ENCODE measurements at places on chromosomes 5 and 9.

DNA sequence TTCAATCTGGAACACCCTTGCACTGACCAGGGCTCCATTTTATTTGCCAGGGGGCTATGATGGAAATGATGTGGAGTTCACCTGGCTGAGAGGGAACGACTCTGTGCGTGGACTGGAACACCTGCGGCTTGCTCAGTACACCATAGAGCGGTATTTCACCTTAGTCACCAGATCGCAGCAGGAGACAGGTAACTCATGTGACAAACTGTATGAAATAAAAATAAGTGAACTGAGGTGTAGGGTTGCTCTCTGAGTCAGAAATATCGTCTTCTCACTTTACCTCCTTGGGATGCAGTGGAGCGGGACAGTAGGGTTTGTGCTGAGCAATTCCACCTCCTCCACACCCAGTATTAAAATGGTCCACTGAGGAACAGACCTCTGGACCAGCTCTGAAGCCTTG, 22.1 kb downstream of the GABRP start:
- no peak for DNase-seq

DNA sequence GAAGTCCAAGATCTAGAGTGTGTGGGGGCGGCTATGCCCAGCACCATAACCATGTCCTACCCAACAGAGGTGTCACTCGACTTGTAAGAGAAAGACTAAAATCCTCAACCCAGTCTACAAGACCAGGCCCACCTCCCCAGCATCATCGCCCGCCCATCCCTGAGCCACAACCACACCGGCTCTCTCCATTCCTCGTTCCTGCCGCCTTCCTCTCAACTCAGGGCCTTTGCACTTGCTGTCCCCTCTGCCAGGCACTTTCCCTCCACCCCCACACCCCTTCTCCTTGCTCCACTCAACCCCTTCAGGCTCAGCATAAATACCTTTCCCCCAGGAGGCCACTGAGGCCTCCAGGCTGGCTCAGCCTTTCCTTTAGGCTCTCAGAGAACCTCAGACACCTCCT, 69.3 kb downstream of the PAX5 start:
- no peak for DNase-seq

GRCh38 chr5:41817625-41818301, 52.5 kb downstream of the OXCT1 start:
- no peak for DNase-seq

GRCh38 chr9:136995772-136996311, 526 bp downstream of the CLIC3 start:
- DNase-seq, result no peak

DNA sequence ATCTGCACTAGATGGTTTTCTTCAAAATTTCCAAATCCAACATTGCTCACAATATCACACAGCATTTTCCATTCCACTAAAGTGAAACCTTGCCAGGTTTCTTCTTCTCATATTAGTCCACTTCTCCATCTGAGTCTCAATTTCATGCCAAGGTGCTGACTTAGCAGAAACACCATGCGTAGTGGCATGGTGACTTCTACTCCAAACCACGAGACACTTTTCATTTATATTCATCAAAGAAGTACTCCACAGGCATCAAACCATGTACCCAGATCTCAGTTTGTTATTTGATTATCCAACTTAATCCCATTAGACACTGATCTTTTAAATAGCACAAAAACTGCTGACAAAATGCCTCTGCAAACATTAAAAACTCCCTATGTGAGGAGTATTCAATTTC, 233.4 kb upstream of the ITGA1 start:
- no peak for DNase-seq

- no peak for DNase-seq
These were observed 122.1 kb upstream of the SMIM23 start for GRCh38 chr5:171663311-171664085.

GRCh38 chr5:31941151-31941755, 232.9 kb downstream of the GOLPH3 start:
- DNase-seq, result no peak

DNA sequence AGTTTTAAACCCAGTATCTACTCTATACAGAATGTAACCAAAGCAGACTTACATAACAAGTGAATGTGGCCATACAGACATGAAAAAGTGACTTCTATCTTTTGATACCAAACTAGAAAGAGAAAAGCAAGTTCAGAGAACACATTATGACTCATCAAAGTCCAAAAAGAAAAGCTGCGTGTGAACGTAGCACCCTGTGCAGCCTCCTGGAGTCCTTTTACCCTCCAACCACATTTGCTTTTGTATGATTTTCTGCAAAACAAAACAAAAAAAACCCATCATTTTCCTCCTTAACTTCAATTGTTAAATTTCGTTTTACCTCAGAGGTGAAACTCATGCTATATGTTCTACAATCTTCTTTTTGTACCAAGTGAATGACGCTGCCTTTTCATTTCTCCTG, 2.8 kb upstream of the SMARCA2 start:
- no peak for DNase-seq

DNA sequence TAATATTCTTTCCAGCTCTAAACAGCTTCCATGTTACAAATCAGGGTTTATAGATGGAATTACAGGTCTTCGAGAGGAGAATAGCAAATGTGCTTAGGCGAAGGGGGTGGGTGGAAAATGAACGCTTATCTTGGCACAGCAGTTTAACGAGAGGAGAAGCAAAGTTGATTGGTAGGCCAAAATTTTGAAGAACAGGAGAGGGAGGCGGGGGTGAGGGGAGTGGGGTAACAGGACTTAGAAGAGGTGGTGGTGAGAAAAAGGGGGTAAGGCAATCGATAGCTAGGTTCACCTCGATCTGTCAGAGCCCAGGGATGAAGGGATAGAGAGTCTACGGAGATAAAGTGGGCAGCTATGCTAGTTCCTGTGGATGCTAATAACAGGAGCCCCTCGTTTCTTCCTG, 764 bp downstream of the ANKRA2 start:
- DNase-seq, result no peak

- no peak for DNase-seq
These were observed 205.0 kb downstream of the DNAH5 start for GRCh38 chr5:13739479-13739878.

- DNase-seq, result no peak
These were observed 136.6 kb upstream of the OTULINL start for GRCh38 chr5:14445013-14445412.

DNA sequence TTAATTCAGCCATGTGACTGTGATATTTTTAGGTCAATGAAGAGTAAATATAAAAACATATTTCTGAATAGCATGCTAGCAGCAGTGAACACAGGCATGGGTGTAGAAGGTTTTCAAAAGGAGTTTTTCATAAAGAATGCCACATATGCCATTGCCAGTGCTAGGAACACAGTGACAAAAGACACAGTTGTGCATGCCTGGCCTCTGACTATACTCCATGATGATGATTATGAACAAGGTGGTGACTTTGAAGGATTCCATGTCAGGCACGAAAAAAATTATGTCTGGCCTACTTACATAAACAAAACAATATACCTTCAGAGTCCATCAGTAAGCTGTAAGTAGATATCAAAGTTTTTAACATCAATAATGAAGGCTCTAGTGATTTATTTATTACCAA, 438.7 kb downstream of the TLE1 start:
- no peak for DNase-seq

- DNase-seq, result no peak
These were observed 6.8 kb downstream of the SYK start for GRCh38 chr9:90808398-90808797.

DNA sequence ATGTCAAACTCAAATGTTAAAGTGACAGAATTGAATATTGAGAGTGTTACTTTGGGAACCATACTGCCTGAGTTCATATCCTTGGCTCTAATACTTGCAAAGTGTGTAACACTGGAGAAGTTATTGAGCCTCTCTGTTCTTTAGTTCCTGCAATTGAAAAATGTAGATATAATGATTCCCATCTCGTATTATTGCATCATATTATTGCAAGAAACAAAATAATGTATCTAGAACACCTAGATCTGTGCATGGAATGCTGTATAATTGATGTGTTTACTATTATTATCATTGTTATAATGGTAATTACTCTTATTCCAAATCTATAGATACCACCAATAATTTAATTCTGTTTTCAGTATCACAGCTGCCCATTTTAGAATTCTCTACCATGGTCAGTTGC, 310.3 kb downstream of the GABRG2 start:
- no peak for DNase-seq

DNA sequence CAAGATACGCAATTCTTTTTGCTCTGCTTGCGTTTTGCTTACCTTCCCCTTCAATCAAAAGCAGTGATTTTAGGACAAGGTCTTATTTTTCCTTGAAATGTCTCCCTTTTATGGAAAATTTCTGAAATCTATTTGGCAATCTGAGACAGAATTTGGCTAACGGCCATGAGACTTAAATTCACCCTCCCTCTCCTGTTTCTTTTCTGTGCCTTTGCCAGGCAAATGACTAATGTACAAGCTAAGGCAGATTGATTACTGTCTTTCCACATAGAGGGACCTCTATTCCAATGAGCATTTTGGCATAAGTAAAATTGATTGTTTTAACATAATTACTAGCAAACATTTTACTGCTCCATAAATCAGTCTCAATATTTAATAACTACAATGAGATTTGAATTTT, 31.7 kb downstream of the FAM81B start:
- no peak for DNase-seq

GRCh38 chr9:121855476-121855875, 204.0 kb downstream of the DAB2IP start:
- DNase-seq, result no peak

DNA sequence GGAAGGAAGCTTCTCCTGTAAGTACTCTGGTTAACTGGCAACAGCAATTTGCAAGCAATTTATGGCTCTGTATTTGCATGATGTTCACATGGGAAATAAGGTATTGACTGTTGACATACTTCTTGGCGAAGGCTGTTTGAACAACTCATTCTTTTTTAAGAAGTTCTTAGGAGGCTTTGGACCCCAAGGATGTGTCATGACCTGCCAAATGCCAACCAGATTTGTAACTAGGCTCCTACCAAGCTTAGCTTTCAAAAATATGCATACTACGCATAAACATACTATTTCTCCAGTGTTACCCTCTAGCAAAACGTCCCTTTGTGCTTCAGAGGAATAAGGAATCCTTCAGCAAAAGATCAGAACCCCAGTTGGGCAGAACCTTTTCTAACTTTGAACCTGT, 165.2 kb upstream of the MSX2 start:
- DNase-seq, result no peak

DNA sequence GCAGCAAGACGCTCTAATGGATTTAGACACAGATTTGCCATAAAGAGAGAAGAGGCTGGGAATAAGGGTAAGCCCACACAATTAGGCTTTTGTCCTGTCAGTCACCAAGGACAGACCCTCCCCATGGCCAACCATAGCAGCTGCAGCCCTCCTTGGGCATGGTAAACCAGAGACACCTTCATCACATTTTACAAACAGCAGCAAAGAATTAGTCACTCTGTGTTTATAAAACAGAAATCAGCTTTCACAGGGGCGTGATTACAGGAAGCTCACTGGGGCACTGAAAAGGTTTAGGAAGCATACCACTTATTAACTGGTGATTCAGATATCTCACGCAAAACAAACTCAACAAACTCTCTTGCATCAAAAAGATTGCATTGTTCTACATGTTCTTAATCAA, 37.3 kb upstream of the ZNF622 start:
- DNase-seq, result no peak

DNA sequence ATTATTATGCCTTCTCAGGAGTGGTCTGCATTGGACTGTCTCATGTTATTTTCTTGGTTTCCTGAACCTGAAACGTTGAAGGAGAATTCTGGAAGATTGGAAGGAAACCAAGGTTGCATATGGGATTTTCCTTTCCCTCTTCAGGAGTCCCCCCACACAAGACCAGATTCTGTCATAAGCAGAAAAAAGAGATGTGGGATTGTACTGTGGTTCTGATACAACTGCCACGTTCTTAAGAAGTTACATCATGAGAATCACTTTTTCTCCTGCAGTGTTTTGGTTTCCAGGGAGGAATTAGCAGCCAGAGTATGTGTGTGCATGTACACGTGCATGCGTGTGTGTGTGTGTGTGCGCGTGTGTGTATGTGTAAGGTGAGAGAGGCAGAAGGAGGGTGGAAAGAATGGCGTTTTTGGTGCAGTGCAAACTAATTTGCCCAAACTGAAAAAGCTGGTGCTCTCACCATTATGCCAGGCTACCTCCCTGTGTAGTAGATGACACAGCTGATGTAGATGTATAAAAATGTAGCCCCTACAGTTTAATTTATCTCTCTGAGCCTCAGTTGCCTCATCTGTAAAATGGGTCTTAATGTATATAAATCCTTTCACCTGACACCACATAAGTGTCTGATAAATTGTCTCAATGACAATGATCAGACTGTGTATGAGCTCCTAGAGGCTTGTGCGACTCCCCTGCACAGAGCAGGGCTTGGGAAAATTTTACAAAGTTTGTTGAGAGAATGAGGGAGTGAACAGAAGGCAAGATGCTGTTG, 38.6 kb downstream of the RALGPS1 start:
- no peak for DNase-seq

GRCh38 chr9:110984890-110985437, 53.3 kb downstream of the LPAR1 start:
- DNase-seq, result no peak

DNA sequence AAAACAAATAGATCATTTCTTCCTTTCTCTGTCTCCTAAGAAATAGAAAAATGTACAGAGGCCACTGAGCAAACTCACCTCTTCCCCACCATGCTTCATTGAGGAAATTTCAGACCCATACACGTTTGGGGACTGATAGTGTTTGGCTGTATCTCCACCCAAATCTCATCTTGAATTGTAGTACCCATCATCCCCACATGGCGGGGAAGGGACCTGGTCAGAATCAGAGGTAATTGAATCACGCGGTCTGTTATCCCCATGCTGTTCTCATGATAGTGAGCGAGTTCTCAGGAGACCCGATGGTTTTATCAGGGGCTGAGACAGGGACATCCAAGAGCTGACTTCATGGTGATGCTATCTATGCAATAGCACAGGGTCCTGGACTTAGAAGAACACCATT, 1655.8 kb downstream of the MAT2B start:
- no peak for DNase-seq

DNA sequence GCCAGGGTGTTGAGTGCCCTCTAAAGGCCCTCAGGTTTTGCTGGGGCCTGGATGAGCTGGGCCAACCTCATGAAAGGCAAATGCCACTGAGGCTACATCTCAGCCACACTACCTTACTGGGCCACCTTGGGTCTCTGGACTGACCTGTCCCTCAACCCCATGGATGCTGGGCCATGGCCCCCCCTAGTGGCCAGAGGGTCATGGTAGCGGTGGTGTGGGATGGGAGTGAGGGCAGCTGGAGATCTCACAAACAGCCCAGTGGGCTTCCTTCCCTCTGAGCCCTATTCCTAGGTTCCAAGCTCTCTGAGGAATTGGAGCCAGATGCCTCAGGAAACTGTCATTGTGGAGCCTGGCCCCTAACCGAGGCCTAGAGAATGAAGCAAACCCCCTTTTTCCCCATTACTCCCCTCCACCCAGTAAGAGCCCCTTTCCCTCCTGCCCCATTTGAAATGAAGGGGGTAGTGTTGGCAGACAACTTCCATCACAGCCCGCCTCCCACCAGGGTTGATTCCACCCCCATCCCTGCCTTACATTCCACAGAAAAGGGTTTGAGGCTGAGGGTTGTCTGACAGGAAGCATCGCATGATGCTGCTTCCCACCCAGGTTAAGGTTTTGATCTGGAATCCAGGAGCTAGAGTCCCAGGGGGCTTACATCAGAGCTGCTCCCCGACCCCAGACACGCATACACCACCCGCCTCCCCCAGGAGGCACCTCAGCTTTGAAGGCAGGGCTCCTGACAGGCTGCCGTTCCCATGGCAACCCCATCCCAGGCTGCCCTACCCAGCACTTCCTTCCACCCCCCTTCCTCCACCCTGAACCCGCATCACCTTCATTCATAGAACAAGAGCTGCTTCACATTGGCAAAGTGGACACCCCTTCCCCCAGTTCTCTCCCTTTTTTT, 63.9 kb downstream of the PCDH1 start:
- DNase-seq, result no peak

- DNase-seq, result no peak
These were observed 222.8 kb downstream of the HSPA4 start for GRCh38 chr5:133274597-133274935.
